ENCODE measurements at places on chromosomes 13 and 19. TPM values are rescaled to one million over a fixed set of nuclear protein-coding genes. Genes with fewer than 3 reads are reported as not detected.

TNNT1 gene
- total RNA-seq = 12.9 TPM

GRCh38 chr13:20442375-20442774 lies 83.3 kb downstream of the CRYL1 start:
- DNase-seq = no peak

PABPC3 gene
- 0.40 TPM for total RNA-seq

DNA sequence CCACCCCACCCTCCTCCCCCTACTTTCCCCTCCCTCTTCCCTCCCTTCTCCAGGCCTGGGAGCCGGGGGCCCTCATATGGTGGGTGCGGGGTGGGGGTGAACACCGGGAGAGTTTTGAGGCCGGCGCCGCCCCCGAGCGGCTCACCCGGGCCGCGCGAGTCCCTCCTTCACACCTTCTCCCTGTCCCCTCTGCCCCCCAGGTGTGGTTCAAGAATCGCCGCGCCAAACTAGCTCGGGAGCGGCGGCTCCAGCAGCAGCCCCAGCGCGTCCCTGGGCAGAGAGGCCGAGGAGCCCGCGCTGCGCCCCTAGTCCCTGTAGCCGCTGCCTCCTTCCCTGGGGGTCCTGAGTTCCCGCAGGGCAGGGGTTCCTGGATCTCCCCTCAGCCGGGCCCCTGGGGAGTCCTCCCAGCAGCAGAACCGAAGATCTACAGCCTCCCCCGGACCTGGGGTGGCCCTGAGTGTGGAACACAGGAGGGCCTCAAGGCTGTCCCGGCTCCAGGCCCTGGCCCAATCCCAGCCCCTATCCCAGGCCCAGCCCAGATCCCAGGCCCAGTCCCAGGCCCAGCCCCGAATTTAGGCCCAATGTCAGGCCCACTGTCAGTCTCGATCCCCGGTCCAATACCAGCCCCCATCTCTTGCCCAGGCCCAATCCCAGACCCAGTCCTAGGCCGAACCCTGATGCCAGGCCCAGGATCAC lies 1.7 kb downstream of the TPRX2 start:
- no peak for DNase-seq

TEX101 gene
- total RNA-seq = not detected

IZUMO2 gene
- not detected for total RNA-seq

DNA sequence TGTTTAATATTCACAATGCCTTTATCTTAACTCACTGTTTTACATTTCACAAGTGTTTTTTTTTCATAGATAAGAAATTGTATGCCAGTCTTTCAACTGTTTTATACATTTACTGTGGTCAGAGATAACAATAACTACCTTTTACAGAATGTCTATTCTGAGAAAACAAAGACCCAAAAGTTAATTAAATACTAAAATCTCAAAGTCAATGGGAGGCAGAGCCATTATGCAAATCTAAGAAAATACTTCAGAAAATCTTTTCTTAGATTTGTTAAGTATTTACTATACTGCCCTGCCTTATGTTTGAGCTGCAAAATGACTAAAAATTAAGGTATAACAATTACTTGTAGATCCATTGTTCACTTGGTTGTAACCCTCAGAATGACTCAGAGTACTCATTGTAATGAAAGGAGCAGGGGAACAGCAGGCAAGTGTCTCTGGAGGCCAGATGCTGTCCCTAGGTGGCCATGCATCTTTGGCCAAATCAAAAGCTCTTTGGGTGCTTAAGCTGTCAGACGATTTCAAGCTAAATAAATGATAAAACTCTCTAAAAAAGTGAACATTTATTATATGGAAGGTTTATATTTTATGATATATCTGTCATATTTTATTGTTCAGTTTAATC lies 770.1 kb upstream of the PCDH20 start:
- no peak for DNase-seq

DNA sequence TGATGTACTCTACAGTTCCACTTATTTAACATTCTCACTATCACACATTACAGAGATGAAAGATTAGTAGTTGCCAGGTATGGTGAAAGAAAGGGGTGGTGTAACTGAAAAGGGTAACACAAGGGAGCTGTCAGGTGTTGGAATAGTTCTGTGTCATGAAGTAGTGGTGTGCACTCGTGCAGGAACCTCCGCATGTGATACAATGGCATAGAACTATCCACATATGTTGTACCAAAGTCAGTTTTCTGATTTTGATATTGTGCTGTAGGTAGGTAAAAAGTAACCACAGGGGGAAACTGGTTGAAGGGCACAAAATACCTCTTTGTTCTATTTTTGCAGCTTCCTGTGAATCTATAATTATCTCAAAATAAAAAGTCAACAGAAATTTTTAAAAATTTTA lies 24.4 kb upstream of the RPL21 start:
- no peak for DNase-seq

GRCh38 chr13:103734837-103735236 lies 668.6 kb upstream of the SLC10A2 start:
- DNase-seq = no peak

DNA sequence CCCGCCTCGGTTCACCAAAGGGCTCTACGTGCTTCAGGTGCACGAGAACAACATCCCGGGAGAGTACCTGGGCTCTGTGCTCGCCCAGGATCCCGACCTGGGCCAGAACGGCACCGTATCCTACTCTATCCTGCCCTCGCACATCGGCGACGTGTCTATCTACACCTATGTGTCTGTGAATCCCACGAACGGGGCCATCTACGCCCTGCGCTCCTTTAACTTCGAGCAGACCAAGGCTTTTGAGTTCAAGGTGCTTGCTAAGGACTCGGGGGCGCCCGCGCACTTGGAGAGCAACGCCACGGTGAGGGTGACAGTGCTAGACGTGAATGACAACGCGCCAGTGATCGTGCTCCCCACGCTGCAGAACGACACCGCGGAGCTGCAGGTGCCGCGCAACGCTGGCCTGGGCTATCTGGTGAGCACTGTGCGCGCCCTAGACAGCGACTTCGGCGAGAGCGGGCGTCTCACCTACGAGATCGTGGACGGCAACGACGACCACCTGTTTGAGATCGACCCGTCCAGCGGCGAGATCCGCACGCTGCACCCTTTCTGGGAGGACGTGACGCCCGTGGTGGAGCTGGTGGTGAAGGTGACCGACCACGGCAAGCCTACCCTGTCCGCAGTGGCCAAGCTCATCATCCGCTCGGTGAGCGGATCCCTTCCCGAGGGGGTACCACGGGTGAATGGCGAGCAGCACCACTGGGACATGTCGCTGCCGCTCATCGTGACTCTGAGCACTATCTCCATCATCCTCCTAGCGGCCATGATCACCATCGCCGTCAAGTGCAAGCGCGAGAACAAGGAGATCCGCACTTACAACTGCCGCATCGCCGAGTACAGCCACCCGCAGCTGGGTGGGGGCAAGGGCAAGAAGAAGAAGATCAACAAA lies 2.6 kb downstream of the PCDH17 start:
- DNase-seq = peak; percentile 64

NPAS1 gene
- total RNA-seq = 10.3 TPM

GRCh38 chr13:97435794-97436193 lies 1.8 kb downstream of the RAP2A start:
- no peak for DNase-seq

SBK2 gene
- not detected for total RNA-seq

DNA sequence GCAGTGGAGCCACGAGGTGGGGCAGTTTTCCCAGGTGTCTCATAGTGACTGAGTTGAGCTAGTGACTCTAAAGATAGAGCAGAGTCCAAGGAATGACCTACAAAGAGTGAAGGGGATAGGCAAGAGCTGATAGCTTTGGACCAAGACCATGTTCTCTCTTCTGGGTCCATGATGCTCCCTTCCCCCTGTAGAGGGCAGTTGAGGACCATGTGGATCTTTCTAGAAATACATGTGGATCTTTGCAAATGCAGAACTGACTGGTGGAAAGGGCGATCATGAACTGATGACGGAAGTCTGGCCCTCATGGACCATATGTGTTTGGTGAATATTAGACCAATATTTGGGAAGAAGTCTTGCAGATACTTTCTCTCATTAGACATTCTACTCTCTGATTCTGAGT lies 6.9 kb downstream of the PSG1 start:
- no peak for DNase-seq

DNA sequence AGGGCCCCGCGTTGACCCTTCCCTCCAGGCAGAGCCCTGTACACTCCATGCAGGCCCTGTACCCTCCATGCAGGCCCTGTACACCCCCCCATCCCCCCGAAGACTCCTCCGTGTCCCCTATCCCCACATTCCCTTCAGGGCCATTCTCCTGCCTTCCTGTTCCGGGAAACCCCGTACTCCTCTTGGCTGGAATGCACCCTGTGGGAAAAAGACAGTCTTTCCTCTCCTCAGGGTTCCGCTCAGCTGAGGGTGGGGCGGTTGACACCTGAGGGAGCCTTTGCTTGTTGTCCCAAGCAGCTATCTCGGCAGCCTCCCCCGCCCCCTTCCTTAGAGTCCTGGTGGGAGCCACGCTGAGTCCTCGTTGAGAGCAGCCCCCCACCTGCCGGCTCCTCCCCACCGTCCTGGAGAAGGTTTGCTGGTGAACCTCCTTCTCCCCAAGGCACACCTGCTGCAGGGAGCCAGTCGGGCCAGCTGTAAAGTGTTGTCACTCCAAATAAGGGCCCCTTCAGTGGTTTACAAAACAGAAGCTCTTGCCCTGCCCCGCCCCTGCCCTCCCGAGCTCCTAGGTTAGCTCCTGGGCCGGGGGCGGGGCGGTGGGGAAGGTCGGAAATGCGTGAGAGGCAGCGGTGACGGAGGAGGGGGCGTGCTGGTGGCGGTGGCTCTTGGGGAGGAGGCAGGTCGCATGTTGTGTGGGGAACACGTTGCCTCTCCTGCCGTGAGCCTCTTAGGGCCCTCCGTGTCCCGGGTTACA lies 1.5 kb downstream of the GNA11 start:
- DNase-seq = no peak

DNA sequence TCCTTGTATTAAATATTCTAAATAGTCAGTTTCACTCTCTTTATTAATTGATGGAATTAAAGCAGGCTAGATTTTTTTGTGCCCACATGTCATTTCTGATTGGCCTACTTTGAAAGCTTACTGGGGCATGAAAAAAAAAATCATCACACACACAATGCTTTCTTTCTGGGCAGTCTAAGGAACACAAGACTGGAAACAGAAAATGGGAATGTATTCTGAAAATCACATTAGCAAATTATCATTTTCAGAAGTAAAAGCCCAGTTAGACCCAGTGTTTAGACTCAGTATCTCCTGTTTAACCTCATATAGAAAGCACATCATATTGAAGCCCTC lies 339.4 kb downstream of the SPRY2 start:
- DNase-seq = no peak

GRCh38 chr19:32691952-32692726 lies 518 bp downstream of the NUDT19 start:
- DNase-seq = peak; percentile 64

FPR1 gene
- total RNA-seq = 12.7 TPM

ZNF135 gene
- total RNA-seq = 15.5 TPM

- DNase-seq = no peak
Observed at GRCh38 chr13:29791997-29792780, 58.2 kb downstream of the UBL3 start.

- DNase-seq = no peak
Observed at GRCh38 chr13:46839399-46839798, 42.4 kb upstream of the ESD start.

- DNase-seq = no peak
Observed at GRCh38 chr19:54630782-54631181, 498 bp downstream of the LILRB1 start.

DNA sequence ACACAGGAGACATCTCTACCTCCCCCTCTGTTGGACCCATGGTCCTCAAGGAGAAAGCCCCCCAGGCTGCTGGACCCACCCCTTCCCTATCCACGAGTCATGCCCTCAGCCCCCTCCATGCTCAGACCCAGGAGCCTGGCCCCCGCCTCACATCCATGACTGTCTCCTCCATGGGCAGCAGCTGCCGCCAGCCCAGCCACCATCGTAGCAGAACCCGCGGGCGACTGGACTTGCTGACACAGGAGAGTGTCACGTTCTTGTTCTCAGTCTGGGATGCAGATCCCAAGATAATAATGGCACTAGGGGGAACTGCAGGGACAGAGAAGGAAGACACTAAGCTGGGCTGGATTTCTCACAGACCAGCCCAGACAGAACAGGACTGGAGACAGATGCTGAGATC lies 3.8 kb downstream of the NPHS1 start:
- DNase-seq = no peak

DNA sequence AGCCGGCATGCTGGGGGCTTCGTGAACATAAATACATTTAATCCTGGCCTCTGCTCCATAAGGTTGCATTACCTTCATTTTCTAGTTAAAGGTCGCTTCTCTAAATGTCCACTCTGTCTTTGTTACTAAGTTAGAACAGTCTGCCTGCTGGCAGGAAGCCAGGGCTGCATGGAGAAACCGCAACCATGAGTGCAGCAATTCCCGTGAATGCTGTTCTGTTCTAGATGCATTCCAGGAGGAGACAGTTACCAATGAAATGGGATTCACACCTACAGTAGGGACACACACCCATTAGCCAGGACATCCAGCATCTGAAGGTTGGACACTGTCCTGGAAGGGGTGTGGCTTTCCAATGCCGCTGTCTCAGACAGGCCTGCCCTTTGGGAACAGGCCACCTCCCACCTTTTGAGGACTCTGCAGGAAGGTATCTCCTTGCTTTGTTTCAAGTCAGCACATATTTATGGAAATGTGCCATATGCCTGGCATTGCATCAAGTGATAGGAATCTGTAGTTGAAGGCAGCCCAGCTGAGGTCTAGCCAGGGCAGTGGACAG lies 129.7 kb downstream of the SLC7A1 start:
- no peak for DNase-seq

GRCh38 chr13:23330356-23330755 lies 103.1 kb downstream of the SACS start:
- DNase-seq = no peak
